Hepatocyte (in vitro differentiated cells): ENCODE measurements at places on chromosomes 16 and 17. TPM values are rescaled to one million over a fixed set of nuclear protein-coding genes. Genes with fewer than 3 reads are reported as not detected.

DNA sequence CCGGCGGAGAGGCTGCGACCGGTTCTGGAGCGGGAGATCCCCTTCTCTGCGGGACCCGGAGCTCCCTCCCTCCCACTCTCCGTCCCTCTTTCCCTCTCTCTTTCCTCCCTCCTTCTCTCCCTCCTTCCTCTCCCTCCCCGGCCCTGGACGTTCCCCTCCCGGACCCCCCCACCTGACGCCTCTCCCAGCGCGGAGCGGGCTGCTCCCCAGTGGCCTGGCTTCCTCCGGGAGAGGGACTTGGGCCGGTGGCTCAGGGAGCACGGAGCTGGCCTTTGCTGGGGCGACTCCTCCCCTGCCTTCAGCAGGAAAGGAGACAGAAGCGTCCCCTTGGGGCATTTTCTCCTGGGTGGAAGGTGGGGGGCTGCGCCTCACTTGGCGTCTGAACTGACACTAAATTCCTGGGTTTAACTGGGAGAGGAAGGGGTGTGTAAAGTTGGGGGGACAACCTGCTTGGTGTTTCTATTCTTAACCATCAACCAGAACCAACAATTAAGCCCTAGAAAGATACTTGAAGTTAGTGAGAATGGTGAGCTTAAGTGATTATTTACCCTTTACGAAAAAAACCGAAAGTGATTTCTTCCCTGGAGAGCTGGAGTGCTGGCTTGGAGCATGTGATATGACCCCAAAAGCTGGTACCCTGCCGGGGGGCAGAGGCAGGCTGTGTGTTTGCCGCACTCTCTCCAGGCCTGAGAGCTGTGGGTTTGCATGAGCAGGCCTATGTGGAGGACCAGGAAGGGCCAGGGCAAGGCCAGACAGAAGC is 775 bp downstream of the SPIRE2 start:
- DNase-seq: no peak
- H3K27ac ChIP-seq: peak overlapping the region; percentile 88
- H3K27me3 ChIP-seq: no peaks in the 10 kb centered on the region
- H3K36me3 ChIP-seq: no peaks in the 10 kb centered on the region

COL1A1 gene
- 351 and 1,063 TPM in 2 replicates for total RNA-seq

DNA sequence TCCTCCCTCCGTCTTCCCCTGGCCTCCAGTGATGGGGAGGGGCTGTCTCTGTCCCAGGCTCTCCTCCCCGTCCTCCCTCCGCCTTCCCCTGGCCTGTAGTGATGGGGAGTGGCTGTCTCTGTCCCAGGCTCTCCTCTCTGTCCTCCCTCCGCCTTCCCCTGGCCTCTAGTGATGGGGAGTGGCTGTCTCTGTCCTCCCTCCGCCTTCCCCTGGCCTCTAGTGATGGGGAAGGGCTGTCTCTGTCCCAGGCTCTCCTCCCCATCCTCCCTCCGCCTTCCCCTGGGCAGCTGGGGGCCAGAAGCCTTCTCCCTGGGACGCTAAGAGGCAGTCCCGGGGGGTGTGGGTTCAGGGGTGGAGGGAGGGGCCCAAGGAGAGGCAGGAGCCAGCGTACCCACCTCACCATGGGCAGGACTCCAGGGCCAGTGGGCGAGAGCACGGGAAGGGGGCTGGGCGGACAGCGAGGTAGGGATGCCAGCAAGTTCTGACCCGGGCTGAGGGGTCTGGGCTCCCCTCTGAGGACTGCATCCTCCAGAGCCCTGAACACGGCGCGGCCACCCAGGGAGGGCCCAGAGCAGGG is 14.8 kb downstream of the UTS2R start:
- H3K27me3 ChIP-seq: no peaks in the 10 kb centered on the region
- H3K4me1 ChIP-seq: peaks cover 14% of the 10 kb centered on the region
- DNase-seq: no peak
- no peak overlapping the region for H3K4me3 ChIP-seq
- H3K27ac ChIP-seq: peak overlapping the region; percentile 83

DNA sequence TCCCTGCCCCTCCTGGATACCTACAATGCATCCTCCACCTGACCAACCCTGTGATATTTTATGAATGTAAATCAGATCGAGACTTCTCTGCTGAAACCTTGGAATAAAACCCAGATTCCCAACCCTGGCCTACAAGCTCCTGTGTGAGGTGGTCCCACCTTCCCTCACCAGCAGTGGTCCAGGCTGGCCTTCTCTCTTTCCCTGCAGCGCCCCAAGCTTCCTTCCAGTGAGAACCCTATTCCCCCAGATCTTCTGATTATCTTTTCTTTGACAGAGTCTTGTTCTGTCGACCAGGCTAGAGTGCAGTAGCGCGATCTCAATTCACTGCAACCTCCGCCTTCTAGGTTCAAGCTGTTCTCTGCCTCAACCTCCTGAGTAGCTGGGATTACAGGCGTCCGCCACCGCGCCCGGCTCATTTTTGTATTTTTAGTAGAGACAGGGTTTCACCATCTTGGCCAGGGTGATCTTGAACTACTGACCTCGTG is 2.5 kb upstream of the HELZ start:
- H3K4me1 ChIP-seq: peaks cover 18% of the 10 kb centered on the region
- H3K4me3 ChIP-seq: no peak overlapping the region
- no peaks in the 10 kb centered on the region for H3K36me3 ChIP-seq
- H3K27me3 ChIP-seq: no peaks in the 10 kb centered on the region

GRCh38 chr16:10619271-10619849 is 39.0 kb upstream of the EMP2 start:
- H3K36me3 ChIP-seq: no peaks in the 10 kb centered on the region
- H3K27ac ChIP-seq: no peak overlapping the region
- no peaks in the 10 kb centered on the region for H3K27me3 ChIP-seq
- H3K4me3 ChIP-seq: no peak overlapping the region
- peaks cover 23% of the 10 kb centered on the region for H3K4me1 ChIP-seq
